ENCODE measurements at places on chromosomes 2 and 18.

GRCh38 chr2:237464757-237465391, 22.2 kb upstream of the MLPH start:
- no peak for DNase-seq

DNA sequence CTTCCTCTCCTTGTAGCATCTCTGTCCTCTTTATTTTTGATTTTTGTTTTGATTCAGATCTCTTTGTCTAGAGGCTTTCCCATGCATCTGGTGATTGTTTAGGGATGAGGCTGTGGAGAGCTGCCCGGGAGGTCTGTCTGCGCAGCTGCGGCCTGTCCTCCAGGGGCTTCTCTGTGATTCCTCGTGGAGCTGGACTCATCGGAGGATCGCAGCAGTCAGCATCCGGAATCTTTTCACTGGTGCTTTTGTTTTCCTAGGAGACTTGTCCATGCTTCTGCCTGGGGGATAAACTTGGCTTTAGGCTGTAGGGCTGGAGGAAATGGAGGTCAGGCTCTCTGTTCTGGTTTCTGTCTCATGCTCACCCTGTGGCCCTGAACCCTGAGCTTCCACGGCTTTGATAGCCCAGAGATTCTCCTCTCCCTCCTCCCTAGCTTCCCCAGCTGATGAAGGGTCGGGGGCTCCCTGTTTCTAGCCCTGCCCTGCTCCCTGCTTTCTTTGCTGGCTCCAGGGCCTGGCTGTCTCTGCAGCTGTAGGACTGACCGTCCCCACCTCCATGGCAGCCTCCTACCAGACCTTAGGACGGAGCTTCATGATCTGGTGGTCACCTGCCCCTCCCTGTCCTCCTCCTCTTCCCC, 35.5 kb downstream of the ZNF532 start:
- peak; percentile 20 for DNase-seq

GRCh38 chr2:46207591-46207990, 89.6 kb upstream of the EPAS1 start:
- no peak for DNase-seq

- DNase-seq, result no peak
These were observed 139.4 kb downstream of the NCK2 start for GRCh38 chr2:105883911-105884694.

GRCh38 chr2:240144649-240145261, 4.3 kb upstream of the OTOS start:
- DNase-seq, result no peak

DNA sequence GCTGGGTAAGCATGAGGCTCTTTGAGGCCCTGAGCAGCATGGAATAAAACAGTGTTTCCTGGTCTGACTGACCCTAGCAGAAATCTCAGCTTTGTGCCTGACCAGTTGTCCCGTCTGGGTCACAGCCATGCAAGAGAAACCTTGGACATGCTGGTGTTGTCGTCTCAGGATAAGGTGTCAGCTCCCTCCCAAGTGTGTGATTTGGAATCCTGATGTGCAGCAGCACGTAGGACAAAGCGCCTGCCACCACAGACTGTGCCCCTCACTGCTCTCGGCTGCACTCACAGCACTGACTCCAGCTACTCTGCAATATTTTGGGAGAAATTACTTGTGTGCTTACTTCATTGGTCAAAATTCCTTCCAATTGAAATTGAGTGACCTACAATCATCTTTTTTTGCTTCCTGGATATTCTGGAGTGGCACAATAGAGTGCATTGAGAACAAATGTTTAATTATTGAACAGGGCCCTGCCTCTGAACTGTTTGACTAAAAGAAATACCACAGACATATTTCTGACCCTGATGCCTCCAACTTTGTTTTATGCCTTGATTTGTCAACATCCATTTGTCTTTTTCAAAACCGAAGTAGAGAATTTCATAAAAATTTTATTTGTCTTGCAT, 352.4 kb downstream of the SOCS6 start:
- no peak for DNase-seq

DNA sequence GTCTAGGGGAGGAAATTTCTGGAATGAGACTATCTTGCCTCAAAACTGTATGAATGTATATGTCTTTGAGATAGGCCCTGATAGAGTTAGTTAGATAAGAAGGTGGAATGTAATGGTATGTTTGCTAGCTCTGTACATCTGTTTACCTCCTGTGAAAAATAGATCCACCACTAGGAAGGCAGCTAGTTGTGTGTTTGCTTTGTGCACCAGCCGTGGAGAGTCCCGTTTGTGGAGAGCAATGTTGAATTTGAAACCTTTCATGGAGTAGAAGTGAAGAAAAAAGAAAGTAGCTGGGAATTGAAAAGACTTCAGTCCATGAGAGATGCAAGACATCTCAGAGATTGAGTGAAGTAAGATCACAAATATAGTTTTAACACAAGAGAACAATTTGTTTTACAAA, 25.4 kb downstream of the ASXL3 start:
- peak; percentile 80 for DNase-seq

GRCh38 chr2:53989210-53989862, 18.5 kb upstream of the PSME4 start:
- DNase-seq, result peak; percentile 1

DNA sequence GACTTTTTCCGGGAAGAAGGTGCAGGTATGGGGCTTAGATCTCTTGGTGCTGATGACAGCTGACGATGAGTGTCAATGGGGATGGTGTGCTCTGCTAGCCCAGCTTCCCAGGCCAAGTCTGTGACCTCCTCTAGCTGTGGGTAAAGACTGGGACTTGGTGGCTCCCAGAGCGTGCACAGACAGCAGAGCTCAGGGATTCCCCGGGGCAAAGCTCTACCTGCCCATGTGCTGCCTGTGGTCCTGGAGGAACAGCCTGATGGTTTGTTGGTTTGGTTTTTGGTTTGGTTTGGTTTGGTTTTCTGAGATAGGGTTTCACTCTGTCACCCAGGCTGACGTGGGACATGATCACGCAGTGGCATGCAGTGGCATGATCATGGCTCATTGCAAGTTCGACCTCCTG, 19.2 kb downstream of the ATP6V1B1 start:
- no peak for DNase-seq

DNA sequence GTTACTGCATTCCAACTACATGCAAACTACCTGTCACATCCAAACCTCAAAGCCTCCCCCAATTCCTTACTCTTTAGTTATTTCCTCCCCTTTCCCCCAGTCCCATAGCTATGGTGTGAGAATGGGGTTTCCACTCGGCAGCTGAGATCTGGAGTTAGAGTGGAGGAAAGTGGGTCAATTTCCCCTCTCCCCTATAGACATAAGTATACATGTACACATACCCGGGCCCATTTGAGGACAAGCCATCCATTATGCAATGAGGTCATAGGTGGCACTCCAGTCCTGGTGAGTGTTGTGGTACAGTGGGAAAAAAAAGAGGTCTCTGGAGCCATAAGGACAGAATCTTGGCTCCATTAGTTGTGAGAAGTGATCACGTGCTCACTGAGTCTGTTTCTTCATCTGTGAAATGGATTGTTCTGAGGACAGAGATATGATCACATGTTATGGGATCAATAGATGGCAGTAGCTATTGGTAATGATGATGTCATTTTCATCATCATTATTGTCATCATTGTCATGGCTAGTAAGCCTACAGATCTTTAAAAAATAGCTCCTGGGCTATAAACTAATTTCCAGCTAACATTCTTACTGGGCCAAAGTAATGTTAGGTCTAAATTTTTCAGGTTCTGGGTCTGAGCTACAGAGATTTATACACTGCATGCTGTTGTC, 119.0 kb downstream of the BCL2L11 start:
- no peak for DNase-seq

DNA sequence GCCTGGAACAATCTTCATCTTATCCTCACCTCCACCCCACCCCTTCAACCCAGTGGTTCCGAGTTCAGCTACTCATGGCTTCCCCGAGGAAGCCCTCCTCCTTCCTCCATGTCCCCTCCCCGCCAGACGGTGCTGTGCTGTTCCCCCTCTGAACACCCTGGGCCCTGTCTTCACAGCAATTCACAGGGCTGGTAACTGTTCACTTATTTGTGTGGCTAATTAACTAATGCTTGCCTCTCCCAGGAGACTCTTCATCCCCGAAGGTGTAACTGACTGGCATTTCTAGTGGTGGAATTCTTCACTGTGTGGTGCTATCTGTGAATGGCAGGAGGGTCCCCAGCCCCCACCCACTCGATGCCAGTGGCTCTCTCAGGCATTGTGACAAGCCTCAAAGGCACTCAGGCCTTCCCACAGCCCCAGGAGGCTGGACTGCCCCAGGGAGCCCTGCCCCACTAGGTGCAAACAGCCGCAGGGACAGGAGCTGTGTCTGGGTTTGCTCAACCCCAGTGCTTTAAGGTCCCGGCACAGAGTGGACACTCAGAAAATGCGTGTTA, 133.7 kb upstream of the ID2 start:
- DNase-seq, result no peak

- DNase-seq, result peak; percentile 9
These were observed 882.5 kb downstream of the SLC4A3 start for GRCh38 chr2:220509966-220510365.

DNA sequence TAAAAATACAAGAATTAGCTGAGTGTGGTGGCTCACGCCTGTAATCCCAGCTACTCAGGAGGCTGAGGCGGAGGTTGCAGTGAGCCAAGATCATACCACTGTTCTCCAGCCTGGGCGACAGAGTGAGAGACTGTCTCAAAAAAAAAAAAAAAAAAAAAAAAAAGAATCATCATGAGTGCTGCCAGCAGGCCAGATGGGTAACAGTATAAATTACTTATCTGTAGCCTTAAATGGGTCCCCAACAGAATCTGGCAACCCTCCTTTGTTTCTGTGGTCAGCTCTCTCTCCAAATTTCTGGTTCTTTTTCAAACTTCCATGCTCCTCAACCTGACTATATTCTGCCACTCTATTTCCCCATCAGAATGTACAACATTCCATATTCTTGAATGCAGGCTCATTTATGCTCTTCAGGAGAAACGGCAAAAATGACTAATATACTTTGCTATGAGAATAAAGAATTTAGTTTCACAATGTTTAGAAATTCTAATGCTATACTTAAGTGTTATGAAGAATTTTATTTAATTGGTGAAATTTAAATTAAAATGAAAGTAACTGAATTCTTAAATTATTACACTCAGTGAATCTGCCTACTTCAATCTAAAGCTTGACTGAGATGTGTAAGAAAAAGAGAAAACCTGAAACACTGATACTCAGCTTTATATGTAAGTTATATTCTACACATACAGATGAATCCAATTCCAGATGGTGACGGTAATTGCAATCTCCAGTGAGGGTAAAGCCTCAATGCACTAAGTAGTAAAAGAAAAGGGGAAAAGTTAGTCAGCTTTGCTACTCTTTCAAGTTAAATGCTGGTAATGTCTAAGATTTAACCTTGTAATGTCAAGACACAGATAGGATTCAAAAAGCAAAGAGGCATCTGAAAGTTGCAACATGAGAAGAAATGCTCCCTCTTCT, 24.8 kb downstream of the LPIN2 start:
- DNase-seq, result no peak

GRCh38 chr2:101006065-101006715, 4.1 kb downstream of the RPL31 start:
- no peak for DNase-seq

DNA sequence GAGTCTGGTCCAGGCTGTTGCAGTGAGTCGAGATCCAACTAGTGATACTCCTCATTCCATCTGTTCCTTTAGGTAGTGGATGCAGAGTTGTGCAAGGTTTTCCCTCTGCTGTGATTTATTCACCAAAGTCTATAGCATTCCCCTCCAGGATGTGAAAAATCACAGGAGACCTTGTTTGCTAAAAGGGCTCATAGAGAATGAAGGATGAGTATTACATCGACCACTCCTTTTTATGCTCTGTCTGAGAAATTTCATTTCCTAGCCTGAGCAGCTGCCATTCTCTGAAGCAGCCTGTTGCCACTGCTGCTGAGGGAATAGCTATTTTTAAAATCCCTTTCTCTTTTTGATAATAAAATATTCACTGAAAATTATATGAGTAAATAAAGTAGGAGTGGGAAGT, 134.1 kb upstream of the LRRTM1 start:
- DNase-seq, result peak; percentile 9

DNA sequence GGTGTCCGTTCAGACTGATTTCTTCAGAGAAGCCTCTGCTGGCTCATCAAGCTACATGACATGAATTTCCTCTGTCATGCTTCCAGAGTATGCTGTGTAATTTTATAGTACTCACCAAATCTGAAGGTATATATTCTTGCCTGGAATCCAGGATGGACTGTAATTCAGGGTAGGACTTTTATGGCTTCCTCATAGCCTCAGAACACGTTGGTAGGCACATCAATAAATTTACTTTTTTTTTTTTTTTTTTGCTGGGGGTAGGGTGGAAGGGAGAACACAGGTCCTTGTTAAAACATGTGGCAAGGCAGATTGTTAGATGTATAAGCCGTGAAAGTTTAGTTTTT, 34.4 kb downstream of the MTA3 start:
- DNase-seq, result no peak

DNA sequence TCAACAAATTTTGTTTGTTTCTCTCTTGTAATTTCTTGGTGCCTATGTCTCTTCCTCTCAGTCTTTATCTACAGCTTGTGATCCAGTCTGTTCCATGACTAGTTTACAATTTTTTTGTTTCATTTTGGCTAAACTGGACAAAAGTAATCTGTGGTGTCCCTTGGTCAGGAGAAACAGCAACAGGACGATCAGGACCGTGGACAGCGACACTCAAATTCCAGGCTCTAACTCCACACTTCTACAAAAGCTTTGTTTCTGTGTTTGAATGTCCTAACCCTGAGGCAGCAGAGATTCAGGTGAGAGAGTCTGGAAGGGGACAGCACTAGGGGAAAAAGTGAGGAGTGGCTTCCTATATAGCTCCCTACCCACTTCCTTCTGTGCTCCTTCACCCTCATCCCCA, 593.3 kb upstream of the FANCL start:
- DNase-seq, result no peak

DNA sequence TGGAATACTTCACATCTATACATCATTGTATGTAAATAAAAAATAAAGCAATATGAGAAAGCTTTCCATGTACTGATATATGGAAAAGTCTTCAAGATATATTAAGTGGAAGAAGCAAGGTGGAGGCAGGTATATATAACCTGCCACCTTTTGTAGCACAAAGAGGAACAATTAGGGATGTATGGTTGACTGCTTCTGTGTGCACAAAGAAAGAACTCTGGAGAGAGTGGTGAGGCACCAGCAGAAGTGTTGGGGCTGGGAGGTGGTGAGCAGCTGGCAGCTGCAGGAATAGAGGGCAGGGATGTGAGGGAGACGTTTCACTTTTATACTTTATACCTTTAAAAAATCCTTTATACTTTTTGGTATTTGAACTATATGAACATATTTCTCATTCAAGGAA, 26.1 kb downstream of the KIF5C start:
- DNase-seq, result peak; percentile 91

DNA sequence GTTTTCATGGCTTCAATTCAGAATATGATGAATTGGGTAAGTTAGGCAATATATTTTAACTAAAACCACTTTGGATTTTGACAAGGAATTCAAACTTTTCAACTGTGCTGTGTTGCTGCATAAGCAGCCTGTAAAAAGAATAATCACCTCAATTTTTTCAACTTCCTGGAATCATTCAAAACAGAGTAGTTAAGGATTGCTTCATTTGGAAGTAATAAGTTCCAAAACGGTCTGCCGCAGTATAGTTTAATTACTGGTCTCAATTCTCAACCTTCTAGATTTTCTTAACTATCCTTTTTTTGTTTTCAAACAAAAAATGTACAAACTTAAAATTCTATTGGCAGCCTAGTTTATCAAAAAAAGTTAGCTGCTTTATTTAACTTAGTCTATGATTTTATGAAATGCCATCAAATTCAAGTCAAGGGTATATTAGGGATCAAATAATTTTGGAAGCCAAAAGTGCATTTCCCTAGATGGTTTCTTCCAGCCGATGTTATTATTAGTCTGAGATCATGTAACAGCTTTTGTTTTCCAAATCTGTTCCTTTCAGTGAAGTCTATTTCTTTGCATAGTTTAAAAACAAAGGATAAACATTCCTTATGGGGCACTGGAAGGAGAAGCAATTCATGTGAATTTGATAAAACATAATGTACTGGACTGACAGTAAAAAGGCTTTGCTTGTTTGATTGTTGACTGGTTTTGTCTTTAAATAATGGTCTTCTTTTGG, 76.1 kb upstream of the ETAA1 start:
- DNase-seq, result no peak

Data from NCI-H69 (cell line).